ENCODE measurements at places on chromosomes 5 and 9.
A peak's percentile ranks its signal among the peaks of the same experiment; 100 is the strongest.

GRCh38 chr9:77910194-77910621, 121.4 kb downstream of the GNAQ start:
- no peak for DNase-seq

GRCh38 chr5:37569466-37569865, 190.3 kb downstream of the WDR70 start:
- no peak for DNase-seq

DNA sequence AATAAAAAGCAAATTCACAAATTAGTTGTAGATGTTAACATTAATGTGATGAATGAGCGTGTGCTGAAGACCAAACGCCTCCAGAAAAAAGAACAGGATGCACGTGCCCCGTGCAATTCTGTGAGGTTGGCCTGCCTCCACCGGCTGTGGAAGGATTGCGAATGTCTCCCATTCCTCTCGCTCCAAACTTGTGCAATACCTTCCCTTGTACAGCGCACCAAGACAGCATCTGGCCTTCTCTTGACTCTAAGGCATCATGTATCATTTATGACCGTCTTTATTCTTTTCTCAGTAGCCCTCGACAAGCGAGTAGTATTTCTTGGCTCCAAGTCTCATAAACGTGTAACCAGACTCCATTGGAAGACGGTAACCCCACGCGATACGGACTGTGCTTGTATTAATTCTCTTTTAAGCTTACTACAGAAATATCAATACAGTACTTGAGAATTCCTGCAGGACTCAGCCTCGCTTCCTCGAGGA, 1.5 kb upstream of the TESK1 start:
- no peak for DNase-seq

GRCh38 chr5:160539431-160539830, 117.8 kb downstream of the PTTG1 start:
- DNase-seq, result peak; percentile 85

DNA sequence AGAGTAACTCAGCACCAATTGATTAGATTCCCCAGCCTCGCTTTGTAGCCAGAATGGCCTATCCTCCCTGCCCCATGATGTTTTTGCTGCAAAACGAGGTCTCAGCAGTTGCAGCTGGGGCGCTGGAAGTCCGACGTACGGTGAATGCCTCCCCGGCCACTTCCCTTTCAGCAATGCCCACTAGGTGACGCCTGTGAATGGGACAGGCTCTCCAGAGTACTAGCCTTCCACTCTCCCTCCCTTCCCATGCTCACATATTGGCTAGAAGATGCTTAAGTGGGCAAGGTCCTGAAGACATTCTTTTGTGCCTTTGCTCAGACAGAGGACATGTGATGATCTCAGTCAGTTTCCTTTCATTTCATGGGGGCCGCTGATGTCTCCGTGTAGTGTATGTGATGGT, 50.8 kb downstream of the DMRT2 start:
- peak; percentile 8 for DNase-seq

DNA sequence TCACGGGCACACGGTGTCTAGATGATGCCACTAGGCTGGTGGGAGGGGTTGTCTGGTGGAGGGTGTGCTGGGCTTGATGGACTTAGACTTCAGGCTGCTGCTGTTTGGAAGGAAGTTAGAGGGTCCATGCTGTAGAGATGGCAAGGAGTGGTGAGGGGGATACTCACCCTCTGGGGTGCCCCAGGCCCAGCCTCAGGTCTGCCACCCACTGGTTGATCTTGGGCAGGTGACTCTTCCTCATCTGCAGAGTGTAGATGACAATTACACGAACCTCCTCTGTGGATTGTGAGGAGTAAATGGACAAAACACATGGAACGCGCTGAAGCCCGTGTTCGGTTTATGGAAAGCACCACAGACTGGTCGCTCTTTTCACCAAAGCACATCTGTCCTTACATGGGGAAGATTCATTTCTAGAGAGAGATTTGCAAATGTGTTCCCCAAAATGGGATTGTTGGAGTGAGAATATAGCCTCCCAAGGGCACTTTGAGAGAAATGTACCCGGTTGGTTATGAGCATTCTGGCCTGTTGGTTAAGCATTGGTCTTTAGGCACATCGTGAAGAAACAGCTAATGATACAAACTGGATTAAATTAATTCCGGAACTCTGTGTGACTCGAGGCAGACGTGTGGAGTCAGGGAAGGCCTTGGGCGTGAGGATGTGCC, 58.2 kb downstream of the ZNF618 start:
- no peak for DNase-seq

GRCh38 chr9:125932012-125932411, 184.8 kb downstream of the PBX3 start:
- DNase-seq, result peak; percentile 95

GRCh38 chr9:36891341-36891811, 142.7 kb downstream of the PAX5 start:
- DNase-seq, result no peak

- DNase-seq, result no peak
These were observed 56.1 kb upstream of the TBCA start for GRCh38 chr5:77832166-77832770.

GRCh38 chr9:109751253-109751652, 28.7 kb upstream of the PALM2AKAP2 start:
- no peak for DNase-seq
